ENCODE measurements at places on chromosomes 16 and 17.

DNA sequence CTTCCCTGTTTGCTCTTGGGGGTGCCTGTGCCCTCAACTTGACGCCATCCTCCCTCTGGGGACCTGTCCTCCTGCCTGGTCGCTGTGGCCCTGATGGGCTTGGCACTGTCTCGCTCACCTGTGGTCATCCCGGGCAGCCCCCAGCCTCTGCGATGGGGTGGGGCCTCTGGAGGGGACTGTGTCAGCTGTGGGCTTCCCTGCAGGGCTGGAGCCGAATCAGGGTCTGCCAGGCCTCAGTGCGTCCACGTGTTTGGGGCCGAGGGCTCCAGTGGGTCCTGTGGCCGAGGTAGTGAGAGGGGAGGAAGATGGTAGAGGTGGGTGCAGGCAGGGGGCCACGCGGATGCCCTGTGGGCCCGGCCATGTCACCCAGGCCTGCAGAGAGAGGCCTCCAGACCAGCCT is 8.0 kb downstream of the PIGQ start:
- no peak for DNase-seq

DNA sequence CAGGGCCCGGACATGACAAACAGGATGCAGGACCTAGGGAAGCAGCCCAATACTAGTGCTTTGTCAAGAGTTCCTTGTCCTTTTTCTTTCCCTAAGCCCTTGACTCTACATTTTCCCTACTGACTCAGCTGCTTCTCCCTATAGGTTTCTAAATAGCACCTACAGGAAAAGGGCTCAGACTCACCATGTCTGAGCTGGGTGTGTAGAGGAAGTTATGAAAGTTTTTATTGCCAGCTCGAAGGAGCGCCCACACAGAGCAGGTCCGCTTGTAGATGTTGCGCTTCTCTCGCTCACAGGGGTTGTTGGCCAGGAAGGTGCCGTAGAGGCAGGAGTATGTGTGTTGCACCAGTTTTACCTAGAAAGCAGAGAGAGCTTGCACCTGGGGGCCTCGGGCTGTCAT is 10.6 kb downstream of the MTMR4 start:
- no peak for DNase-seq

DNA sequence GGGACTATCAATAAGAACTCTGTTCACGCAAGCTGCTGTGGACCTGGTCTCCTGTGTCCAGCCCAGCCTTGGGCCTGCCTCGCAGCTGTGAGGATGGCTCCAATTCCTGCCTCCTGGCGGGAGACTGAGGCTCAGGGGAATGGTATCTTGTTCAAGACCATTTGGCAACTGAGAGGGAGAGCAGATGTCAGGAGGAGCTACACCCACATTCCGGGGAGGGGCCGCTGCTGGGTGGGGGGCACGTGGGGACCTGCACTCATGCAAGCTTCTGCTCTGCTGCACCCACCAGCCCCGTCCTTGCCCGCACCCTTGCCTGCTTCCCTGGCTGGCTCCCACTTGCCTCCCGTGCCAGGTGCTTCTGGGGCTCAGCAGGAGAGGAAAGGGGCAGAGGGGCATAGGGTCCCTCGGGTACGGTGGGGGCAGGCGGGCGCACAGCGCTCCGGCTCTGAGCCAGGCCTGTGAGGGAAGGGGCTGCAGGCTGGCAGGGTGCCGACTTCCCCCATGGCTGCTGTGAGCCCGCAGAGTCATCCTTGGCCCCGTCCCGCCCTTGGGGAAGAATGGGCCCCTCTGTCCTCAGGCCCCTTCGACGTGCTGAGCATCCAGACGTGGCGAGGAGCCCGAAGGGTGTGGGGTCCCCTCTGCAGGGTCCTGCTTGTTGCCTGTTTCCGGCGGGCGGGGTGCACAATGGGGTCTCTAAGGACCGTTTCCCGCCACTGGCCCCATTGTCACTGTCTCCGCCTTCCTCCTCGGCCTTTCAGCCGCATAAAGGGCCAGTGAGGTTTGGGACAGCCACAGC is 2.7 kb downstream of the METRN start:
- no peak for DNase-seq

- no peak for DNase-seq
Observed at GRCh38 chr16:10984509-10984908, 40.1 kb downstream of the CLEC16A start.

DNA sequence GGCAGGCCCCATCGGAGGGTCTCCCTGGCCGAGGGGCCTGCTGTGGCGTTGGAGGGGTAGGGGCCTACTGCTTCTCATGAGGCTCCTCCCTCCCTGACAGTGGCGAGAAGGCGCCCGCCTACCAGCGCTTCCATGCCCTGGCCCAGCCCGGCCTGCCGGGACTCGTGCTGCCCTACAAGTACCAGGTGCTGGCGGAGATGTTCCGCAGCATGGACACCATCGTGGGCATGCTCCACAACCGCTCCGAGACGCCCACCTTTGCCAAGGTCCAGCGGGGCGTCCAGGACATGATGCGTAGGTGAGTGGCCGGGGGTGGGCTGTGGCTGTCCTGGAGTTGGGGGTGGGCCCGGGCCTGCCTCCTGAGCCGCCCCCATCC is 1.7 kb downstream of the CDT1 start:
- no peak for DNase-seq

GRCh38 chr16:79305074-79305473 is 295.5 kb downstream of the MAF start:
- no peak for DNase-seq

- DNase-seq: no peak
Observed at GRCh38 chr17:81898029-81898866, 3.8 kb upstream of the NPB start.

GRCh38 chr17:76138234-76138895 is 2.7 kb downstream of the FOXJ1 start:
- DNase-seq: no peak

GRCh38 chr16:353404-354290 is 1.1 kb upstream of the AXIN1 start:
- no peak for DNase-seq

GRCh38 chr16:66553223-66553622 is 847 bp downstream of the CKLF start:
- no peak for DNase-seq

DNA sequence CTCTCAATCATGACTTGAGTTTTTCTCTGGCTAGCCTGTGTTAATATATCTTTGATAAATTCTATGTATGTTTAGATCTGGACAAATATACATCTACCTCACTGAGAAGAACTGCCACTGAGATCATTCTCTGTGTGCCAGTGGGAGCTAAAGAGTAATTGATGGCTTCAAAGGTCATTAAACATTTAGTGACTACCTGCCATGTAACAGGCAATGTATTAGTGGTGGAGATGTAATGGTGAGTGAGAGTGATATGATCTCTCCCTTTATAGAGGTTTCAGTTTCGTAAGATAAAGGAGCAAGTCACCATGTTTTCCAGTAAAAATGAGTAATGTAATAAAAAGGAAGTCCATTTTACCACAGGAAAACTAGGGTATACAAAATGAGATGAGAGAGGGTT is 235.8 kb upstream of the CDH8 start:
- DNase-seq: no peak

GRCh38 chr16:35147556-35148504 is 1688.4 kb downstream of the TP53TG3F start:
- no peak for DNase-seq

- peak; percentile 22 for DNase-seq
Observed at GRCh38 chr17:10631048-10631700, 25.9 kb downstream of the MYH3 start.

GRCh38 chr17:69222707-69223258 is 5.8 kb downstream of the ABCA10 start:
- DNase-seq: no peak

GRCh38 chr17:80941743-80942422 is 49.8 kb upstream of the CHMP6 start:
- no peak for DNase-seq

GRCh38 chr17:19645734-19646201 is 2.8 kb upstream of the ALDH3A2 start:
- DNase-seq: peak; percentile 29

GRCh38 chr16:70725024-70725911 is 39.4 kb upstream of the MTSS2 start:
- DNase-seq: no peak

- no peak for DNase-seq
Observed at GRCh38 chr16:19765860-19766553, 47.9 kb downstream of the IQCK start.

GRCh38 chr17:27496005-27496404 is 39.8 kb downstream of the KSR1 start:
- no peak for DNase-seq

- no peak for DNase-seq
Observed at GRCh38 chr17:29584452-29585079, 4.9 kb downstream of the GIT1 start.

DNA sequence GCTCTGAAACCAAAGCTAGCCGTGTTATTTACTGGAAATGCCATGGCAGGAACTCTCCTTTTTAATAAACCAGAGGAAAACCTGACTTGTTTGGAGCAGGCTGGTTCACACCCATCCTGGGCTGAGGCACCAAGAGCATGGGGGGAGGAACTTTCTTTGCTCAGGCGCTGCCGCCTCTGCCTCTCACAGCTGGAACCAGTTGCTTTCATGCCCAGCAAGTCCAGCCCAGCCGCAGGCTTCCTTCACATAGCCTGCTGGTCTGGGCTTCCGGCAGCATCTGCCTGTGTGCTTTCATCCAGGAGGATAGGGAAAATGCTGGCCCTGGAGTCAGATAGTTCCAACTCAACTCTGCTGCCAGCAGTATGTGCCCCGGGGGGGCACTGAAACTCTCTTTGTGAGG is 88.1 kb upstream of the ASIC2 start:
- DNase-seq: no peak

GRCh38 chr16:5025171-5025632 is 8.5 kb downstream of the NAGPA start:
- DNase-seq: no peak

DNA sequence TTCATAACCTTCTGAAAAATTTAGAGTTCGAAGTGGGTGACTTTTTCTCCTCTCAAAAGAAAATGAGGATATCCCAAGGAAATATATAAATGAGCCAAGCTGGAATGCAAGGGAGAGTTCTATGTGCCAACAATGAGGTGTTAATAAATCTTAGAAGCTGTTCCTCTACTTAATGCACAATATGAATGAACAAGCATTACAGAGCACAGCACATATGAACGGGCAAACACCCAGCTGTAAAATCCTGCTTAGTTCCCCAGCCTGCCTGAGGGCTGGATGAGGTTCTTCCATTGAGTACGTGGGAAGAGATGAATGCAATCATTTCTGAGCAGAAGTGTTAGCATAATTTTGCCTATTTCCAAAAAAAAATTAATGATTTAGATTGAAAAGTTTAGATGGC is 58.1 kb downstream of the WDR59 start:
- DNase-seq: no peak

- no peak for DNase-seq
Observed at GRCh38 chr16:10982465-10983150, 38.2 kb downstream of the CLEC16A start.

DNA sequence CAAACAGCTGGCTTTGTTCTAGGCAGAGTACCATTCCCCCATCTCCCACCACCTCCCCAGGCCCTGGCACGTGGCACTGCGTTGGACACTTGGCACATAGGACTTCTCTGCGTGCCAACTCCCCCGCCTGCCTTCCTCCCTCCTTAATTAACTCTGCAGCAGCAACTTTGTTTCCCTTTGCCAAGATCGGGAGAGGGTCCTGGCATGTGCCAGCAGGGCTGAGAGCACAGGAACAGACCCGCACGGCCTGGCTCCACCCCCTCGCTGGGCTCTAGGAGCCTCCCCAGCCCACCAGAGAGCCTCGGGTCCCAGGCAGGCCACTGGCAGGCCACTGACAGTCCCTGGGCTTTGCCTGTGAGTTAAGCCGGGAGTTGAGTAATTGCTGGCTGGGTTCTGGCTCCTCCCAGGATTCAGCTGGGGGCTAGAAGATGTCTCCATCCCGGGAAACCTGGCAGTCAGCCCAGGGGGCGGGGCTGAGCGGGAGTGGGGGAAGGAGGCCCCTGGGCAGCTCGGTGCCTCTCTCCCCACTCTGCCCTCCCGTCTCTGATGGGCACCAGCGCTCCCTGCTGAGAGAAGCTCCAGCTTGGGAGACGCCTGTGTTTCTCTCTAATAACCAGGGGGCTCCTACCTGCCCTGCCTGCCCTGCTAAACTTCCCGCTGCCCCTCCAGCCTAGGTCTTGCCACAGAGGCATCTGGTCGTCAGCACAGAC is 224.0 kb upstream of the TNRC6C start:
- no peak for DNase-seq

DNA sequence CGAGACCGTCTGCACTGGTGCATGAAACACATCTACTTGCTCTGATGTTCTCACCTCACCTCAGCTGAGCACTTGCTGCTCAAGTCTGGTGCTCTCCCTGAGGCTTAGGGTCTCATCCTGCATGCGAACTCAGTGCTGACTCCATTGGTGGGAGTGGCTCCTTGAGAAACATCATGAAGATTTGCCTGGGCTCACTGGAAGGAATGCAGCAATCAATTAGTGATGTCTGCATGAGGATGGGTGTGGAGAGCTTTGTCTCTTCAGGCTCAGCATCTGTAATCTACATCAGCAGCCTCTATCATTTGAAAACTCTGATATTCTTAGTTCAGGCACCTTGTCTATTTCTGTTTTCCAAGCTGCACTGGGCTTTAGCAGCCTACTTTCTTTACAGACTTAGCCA is 204.4 kb downstream of the IRF8 start:
- DNase-seq: no peak

DNA sequence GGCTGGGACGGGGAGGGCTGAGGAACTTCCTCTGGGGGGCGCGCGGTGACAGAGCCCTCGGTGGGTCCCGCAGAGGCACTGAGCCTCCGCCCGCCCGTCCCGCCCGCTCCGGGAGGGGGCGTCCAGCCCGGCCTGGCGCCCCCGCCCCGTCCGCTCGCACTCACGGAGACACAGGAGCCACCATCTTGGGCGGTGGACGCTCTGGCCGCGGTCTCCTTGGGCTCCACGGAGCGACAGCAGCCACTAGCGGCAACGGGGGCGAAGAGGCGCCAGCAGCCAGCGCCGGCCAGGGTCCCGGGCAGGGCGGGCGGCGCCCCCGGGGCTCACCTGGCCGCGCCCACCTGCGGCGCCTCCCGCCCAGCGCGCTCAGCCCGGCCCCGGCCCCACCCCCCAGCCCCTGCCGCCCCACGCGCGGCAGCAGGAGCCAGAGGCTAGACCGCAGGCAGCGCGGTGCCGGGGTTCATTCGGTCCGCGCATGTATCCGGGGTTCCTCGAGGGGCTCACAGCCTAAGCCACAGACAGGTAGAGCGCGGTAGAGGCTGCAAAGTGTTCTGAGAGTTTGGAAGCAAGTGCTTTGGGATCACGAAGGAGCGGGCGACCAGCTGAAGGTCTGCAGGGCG is at the start of gene C17orf113:
C17orf113 (minus strand) TSS at position 209 of the 620 bp plus-strand sequence. CDS start 7,225 bp downstream, outside the sequence.
- DNase-seq: peak; percentile 19

- peak; percentile 61 for DNase-seq
Observed at GRCh38 chr17:40062329-40063186, at the start of gene THRA. THRA (plus strand) TSS chr17:40062965; CDS start chr17:40074489, 11,524 bp downstream.

- DNase-seq: no peak
Observed at GRCh38 chr17:76635659-76636360, 7.7 kb downstream of the ST6GALNAC1 start.
